Endodermal cell (in vitro differentiated cells): ENCODE measurements at places on chromosomes 4 and X. TPM values are rescaled to one million over a fixed set of nuclear protein-coding genes. Genes with fewer than 3 reads are reported as not detected.

- H3K27ac ChIP-seq, result no peak overlapping the region
- H3K4me3 ChIP-seq, result no peak overlapping the region
- H3K27me3 ChIP-seq, result no peaks in the 10 kb centered on the region
- H3K36me3 ChIP-seq, result no peaks in the 10 kb centered on the region
Observed at GRCh38 chrX:11406109-11406765, 113.0 kb downstream of the AMELX start.

DNA sequence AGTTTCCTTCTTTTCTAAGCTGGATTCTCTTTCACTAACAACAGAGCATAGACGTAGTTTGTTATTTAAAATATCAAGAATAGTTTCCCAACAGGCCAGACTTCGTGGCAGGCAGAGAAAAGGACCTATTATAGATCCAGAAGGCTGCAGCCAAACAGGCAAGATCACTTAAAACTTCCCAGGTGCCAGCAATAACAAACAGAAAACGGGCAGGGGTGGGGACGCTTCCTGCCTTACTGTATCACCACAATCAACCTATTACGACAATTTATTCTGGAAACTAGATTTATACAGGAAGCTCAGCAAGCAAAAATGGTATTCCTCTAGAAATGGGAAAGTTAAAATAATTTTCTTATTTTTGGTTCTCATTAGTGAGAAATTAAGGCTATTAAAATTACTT lies 22.1 kb downstream of the RWDD4 start:
- no peak overlapping the region for H3K4me3 ChIP-seq
- H3K36me3 ChIP-seq, result no peaks in the 10 kb centered on the region
- no peaks in the 10 kb centered on the region for H3K27me3 ChIP-seq
- DNase-seq, result no peak
- H3K27ac ChIP-seq, result no peak overlapping the region

GRCh38 chr4:121698236-121698671 lies 1.5 kb upstream of the ANXA5 start:
- H3K27me3 ChIP-seq, result no peaks in the 10 kb centered on the region
- H3K36me3 ChIP-seq, result no peaks in the 10 kb centered on the region
- no peak overlapping the region for H3K27ac ChIP-seq
- no peak overlapping the region for H3K4me3 ChIP-seq
- peaks cover 4% of the 10 kb centered on the region for H3K4me1 ChIP-seq
- DNase-seq, result no peak

GRCh38 chrX:107324493-107325310 lies 118.3 kb downstream of the DNAAF6 start:
- no peaks in the 10 kb centered on the region for H3K27me3 ChIP-seq
- no peaks in the 10 kb centered on the region for H3K36me3 ChIP-seq
- no peak overlapping the region for H3K4me3 ChIP-seq
- H3K4me1 ChIP-seq, result no peaks in the 10 kb centered on the region
- no peak overlapping the region for H3K27ac ChIP-seq
- DNase-seq, result peak; percentile 96

GRCh38 chrX:41002026-41002425 lies 83.2 kb upstream of the USP9X start:
- H3K27me3 ChIP-seq, result no peaks in the 10 kb centered on the region
- no peak for DNase-seq
- no peaks in the 10 kb centered on the region for H3K36me3 ChIP-seq
- no peak overlapping the region for H3K4me3 ChIP-seq
- H3K4me1 ChIP-seq, result no peaks in the 10 kb centered on the region

GRCh38 chr4:168388890-168389289 lies 70.3 kb upstream of the DDX60 start:
- no peak overlapping the region for H3K4me3 ChIP-seq
- no peaks in the 10 kb centered on the region for H3K27me3 ChIP-seq
- no peak for DNase-seq
- H3K36me3 ChIP-seq, result no peaks in the 10 kb centered on the region
- no peaks in the 10 kb centered on the region for H3K4me1 ChIP-seq

Gene HAND2
- total RNA-seq, result not detected in 2 replicates

Gene CRMP1
- 40.0 to 47.1 TPM (median 40.3 TPM) in 3 replicates for total RNA-seq

Gene PWWP3B
- total RNA-seq, result 2.7 to 4.3 TPM (median 3.9 TPM) in 3 replicates

DNA sequence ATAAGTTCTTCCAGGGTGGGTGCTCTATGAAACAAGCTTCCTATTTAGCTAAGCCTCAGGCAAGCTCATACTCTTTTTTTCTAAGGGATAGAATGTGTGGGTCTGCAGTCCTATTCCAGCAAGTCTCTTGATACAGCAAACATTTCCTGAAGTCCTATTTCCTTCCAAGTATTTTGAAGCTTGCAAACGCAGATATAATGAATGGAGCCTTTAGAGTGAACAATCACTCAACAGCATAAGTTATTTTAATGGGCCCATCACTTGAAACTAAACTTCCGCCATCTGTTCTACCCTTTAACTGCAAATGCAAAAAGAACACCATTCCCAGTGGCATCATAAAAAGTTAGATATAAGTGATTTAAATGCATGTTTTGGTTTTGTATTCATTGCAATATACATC lies 108.3 kb upstream of the TAPT1 start:
- no peaks in the 10 kb centered on the region for H3K36me3 ChIP-seq
- DNase-seq, result no peak
- H3K4me1 ChIP-seq, result no peaks in the 10 kb centered on the region

Gene CLGN
- total RNA-seq, result 4.6 and 4.7 TPM in 2 replicates

DNA sequence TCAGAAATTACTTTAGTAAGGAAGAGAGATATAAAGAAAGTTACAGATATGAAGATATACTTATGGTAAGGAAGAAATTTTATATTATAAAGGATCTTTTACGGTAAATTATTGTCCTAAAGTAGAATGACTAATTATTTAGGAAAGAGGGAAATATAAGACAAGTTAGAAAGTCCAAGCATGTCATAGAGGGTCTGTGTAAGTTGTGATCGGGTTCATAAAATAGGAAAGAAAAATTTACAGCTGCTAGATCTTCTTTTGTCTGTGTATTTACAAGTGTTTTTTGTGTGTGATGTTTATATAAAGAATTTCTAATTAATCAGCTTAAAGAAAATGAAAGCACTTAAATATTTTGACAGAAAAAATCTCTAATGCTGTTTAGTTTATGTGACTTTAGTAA lies 1054.9 kb upstream of the DIAPH2 start:
- no peaks in the 10 kb centered on the region for H3K4me1 ChIP-seq
- no peak overlapping the region for H3K27ac ChIP-seq
- no peak for DNase-seq

Gene KCNIP4
- total RNA-seq, result not detected in 2 replicates

DNA sequence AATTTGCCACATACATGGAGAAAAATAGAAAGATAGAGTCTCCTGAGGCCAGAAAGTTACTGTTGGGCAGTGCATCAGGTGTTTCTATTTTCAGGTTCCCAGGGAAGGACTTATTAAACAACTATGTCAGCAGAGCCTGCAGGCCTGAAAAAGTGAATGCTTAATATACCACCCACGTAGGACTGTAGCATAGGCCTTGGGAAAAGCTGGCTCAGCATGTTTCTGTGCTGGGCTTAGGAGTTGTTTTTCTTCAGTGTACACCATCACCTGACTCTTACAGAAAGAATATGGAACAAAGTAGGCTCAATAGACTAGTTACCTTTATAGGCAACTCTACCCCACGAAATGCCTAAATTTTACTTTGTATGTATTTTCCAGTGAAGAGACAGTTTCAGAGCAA lies 1385.9 kb downstream of the FAM133A start:
- H3K4me1 ChIP-seq, result no peaks in the 10 kb centered on the region
- H3K4me3 ChIP-seq, result no peak overlapping the region
- no peak overlapping the region for H3K27ac ChIP-seq
- no peak for DNase-seq
- no peaks in the 10 kb centered on the region for H3K27me3 ChIP-seq
- H3K36me3 ChIP-seq, result no peaks in the 10 kb centered on the region

DNA sequence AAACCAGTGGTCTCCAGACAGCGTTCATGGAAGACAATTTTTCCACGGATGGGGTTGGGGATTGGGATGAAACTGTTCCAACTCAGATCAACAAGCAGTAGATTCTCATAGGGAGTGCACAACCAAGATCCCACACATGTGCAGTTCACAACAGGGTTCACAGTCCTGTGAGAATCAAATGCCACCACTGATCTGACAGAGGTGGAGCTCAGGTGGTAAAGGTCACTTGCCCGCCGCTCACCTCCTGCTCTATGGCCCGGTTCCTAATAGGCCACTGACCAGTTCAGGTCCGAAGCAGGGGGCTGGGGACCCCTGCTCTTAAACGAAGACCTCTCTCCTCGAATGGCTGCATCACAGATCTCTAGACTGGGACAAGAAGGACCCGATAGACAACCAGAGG lies 4.4 kb downstream of the APBB2 start:
- no peaks in the 10 kb centered on the region for H3K36me3 ChIP-seq
- H3K4me3 ChIP-seq, result no peak overlapping the region
- peaks cover under 1% of the 10 kb centered on the region for H3K4me1 ChIP-seq
- DNase-seq, result no peak

DNA sequence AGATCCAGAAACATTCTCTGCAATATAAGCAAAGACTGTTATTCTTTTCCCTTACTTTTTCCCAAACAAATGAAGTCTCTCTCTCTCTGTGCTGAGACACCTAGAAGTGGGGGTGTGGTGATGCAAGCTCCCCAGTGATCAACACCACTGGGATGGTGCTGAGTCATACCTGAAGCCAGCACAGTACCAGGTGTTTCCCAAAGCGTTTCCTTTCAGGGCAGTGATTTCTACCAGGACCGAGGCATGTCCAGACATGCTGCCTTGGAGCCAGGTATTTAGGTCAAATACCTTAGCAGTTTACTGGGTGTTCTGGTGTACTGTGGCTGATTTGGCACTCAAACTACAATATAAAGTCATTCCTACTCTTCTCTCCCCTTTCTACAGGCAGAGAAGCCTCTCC lies 726.5 kb downstream of the FAM133A start:
- no peaks in the 10 kb centered on the region for H3K36me3 ChIP-seq
- H3K27ac ChIP-seq, result no peak overlapping the region
- no peaks in the 10 kb centered on the region for H3K4me1 ChIP-seq
- H3K27me3 ChIP-seq, result no peaks in the 10 kb centered on the region
- no peak overlapping the region for H3K4me3 ChIP-seq

Gene SPANXA1
- not detected in 2 replicates for total RNA-seq

DNA sequence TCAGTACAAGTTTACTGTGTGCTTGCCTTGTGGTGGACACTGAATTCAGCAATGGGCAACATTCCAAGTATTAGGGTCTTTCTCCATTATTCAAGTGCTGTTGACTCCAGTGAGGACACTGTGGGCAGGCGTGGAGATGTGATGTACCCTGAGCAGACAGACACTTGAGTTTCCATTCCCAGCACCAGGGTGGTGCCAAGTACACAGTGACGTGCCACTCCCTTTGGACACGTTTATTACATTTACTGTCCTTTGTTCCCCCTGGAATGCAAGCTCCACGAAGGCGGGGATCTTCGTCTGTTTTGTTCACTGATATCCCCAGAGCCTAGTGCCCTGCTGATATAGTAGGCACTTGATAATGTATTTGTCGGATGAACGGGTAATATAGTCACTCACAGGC lies 130.6 kb upstream of the STX18 start:
- no peak overlapping the region for H3K27ac ChIP-seq
- peaks cover 4% of the 10 kb centered on the region for H3K4me1 ChIP-seq
- no peak for DNase-seq
- H3K27me3 ChIP-seq, result peaks cover 29% of the 10 kb centered on the region

DNA sequence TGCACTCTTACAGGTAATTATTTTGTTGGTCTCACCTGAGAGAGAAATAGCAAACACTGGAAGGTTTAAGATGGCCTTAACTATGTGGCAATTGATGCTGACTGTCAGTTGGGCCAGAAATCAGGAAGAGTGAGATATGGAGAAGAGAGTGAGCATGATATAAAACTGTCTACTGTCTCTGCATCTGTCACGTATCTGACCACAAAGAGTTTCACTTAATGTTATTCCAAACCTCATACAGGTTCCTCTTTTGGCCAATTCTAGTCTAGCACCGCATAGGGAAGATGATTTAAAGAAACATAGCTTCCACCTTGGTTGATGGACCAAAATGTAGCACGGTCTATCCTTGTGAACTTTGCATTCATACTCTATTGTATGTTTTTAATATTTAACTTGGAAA lies 381.0 kb upstream of the BOD1L1 start:
- H3K4me3 ChIP-seq, result no peak overlapping the region
- DNase-seq, result no peak
- H3K36me3 ChIP-seq, result no peaks in the 10 kb centered on the region
- no peaks in the 10 kb centered on the region for H3K27me3 ChIP-seq

DNA sequence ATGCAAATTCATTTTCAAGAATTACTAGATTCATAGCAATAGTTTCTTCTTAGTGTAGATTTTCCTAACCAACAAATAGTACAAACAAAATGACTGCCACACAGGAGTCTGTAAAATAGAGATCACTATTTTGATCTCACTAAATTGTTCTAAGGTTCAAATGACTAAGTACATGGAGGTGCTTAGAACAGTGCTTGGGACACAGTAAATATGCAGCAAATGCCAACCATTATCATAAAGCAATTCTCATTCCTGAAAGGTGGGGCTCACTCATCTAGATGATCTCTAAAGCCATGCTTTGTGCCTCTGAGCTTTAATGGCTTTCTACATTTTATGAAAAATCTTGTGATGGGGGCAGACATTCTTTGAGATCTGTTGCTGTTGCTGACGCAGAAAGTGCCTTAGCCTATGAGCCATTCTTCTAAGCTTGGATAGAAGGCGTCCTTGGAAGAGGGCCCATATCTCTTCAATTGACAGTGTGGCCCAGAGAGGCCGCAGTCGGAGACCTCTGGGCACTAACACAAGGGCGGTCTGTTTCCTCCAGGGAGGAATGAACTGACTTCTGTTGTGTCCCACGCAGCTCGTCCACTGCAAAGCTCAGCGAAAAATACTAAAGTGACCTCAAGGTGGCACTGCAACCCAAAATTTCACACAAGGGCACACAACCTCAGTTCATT lies 23.5 kb downstream of the TLR10 start:
- no peaks in the 10 kb centered on the region for H3K4me1 ChIP-seq
- no peak overlapping the region for H3K27ac ChIP-seq

DNA sequence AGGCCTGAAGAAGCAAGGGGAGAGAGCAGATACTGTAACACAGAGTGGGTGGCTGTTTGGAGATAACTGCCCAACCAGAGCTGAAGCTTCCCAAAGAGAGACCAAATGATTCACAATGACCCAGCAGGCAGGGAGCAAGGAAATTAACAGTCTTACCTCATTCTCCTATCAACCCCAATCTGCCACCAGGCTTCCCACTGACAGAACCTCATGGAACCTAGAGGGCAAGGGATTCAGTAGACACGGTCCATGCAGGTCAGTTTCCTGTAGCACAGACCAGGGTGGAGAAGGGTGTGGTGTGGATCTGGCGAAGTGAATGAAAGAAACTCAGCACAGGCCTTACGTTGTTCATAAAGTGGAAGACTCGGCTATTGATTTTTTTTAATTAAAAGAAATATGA lies 60.7 kb upstream of the ALB start:
- H3K4me1 ChIP-seq, result no peaks in the 10 kb centered on the region
- no peaks in the 10 kb centered on the region for H3K36me3 ChIP-seq
- no peak overlapping the region for H3K4me3 ChIP-seq
- no peaks in the 10 kb centered on the region for H3K27me3 ChIP-seq

GRCh38 chr4:70714079-70714887 lies 7.5 kb upstream of the RUFY3 start:
- H3K27ac ChIP-seq, result no peak overlapping the region
- no peaks in the 10 kb centered on the region for H3K36me3 ChIP-seq
- no peaks in the 10 kb centered on the region for H3K27me3 ChIP-seq
- peaks cover 13% of the 10 kb centered on the region for H3K4me1 ChIP-seq

Gene PAGE4
- total RNA-seq, result not detected in 2 replicates
